ENCODE measurements at places on chromosomes 7 and 10.

- peak; percentile 47 for DNase-seq
Measured at GRCh38 chr7:491292-491957, 28.2 kb downstream of the PDGFA start.

DNA sequence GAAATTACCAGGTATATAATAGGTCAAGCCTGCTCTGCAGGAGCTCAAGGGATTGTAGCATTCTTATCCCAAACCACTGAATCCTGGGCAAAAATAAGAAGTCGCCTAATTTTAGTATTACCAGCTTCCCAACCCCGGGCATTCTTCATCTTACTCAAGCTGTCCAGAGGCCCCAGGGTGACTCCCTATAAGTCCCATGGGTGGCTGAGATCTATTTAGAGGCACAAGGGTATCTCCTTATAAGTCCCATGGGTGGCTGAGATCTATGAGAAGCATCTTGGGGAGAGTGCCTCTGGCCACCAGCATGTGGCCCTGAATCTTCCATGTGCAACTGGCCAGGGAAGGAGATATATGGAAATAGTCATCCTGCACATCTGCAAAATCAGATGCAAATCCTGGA, 38.9 kb downstream of the PRSS2 start:
- no peak for DNase-seq

DNA sequence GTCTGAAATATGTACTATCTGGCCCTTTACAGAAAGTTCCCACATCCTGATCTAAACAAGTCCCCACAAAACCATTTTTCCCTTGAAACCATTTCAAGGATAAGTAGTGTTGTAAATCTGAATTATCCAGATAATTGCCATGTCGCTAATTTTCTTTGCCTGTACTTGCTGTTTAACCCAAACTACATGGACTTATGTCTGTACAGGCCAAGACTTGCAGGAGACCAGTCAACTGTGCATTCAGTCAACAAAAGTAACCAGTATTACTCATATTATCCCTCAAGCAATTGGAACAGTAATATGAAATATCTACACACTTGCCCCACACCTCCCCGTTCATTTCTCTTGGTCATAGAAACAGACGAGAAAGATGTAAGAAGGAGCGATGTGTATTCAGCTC, 347.8 kb upstream of the NFE2L3 start:
- no peak for DNase-seq

- DNase-seq = no peak
Measured at GRCh38 chr10:43125274-43125845, 12.9 kb upstream of the CSGALNACT2 start.

DNA sequence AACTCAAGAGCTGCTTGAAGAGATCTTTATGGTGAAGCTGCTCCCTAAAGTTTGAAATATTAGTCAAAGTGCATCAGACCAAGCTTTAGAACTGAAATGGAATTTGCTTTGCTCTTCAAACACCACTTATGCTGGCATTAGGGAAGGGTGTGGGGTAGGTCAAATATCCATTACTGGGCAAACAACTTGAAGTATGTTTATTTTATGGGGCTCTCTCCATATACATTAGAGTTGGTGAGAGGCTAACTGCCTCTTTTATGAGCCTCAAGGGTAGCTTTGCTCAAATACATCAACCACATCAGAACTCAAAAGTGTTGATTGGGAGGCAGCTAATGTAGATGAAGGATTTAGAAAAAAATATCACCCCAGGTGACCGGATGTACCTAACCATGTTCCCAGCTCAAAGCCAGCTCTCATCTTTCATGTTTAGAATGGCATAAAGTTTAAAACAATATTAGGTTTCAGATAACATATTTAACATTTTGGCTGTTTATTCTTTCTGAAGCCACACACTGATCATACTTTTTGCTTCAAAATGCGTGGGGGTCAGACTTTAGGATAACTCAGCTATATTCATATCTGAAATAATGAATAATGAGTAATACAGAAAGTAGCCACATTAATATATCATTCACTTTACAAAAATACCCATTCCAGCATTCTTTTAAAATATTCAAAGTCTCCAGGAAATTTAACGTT, 318.6 kb downstream of the PTEN start:
- no peak for DNase-seq

- peak; percentile 46 for DNase-seq
Measured at GRCh38 chr7:108094933-108095710, 35.0 kb downstream of the LAMB4 start.

DNA sequence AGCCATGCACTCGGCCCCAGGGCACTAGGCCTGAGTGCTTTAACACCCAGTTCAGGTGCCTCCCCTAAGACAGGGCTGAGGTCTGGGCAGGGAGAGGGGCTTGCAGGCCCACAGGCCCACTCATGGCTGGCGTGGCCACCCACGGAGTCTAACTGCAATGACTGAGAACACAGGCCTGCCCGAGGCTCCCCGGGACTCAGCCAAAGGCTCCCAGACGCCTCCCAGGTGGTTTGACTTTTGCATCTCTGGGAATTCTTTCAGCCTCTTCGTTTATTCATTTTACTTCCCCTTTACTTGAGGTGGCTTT, 37.3 kb downstream of the PTPRN2 start:
- no peak for DNase-seq

DNA sequence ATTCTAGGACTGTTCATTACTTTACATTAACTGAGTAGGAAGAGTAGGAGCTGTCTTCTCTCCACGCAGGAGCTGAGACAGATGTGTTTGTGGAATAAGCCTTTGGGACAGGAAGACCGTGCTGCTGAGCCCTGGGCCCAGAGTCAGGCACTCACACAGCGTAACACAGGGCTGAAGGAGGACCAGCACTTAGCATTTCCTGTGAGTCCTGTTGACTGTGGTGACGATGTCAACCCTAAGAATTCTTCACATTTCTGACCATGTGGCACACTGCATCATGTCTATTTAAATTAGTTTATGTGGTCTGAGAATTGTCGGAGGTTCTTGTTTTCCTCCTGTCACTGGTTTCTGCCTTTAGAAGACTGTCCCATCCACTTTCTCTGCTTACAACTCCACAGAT, 117.2 kb downstream of the PIP4K2A start:
- DNase-seq = no peak

- DNase-seq = peak; percentile 80
Measured at GRCh38 chr10:44982114-44982460, 3.5 kb upstream of the DEPP1 start.

GRCh38 chr7:101553771-101554445, 75.2 kb downstream of the MYL10 start:
- no peak for DNase-seq

DNA sequence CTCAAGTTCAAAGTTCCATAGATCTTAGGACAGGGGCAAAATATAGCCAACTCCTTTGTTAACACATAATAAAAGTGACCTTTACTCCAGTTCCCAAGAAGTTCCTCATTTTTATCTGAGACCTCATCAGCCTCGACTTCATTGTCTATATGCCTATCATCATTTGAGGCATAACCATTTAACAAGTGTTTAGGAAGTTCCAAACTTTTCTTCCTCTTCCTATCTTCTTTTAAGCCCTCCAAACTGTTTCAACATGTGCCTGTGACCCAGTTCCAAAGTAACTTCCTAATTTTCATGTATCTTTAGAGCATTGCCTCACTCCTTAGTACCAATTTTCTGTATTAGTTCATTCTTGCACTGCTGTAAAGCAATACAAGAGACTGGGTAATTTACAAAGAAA, 569.1 kb downstream of the ANKRD7 start:
- DNase-seq = no peak

GRCh38 chr7:34835901-34836600, 178.0 kb downstream of the NPSR1 start:
- no peak for DNase-seq

- no peak for DNase-seq
Measured at GRCh38 chr7:8285155-8285554, 23.2 kb upstream of the ICA1 start.

DNA sequence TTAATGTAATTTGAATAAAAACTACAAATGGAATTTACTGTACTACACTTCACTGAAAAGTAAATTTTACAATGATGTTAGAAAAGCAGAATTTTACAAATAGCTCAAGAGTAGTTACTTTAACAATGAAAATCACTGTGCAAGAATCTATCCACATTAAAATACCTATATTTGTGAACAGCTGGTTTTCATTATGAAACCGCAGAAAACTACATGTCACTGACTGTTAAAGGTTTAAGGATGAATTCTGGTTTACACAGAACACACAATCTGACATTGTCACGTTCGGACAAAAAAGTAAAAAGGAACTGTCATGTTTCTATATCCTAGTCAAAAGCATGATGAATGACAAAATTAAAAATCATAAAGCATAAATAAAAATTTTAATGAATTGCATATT, 415.3 kb upstream of the PRKCQ start:
- no peak for DNase-seq

DNA sequence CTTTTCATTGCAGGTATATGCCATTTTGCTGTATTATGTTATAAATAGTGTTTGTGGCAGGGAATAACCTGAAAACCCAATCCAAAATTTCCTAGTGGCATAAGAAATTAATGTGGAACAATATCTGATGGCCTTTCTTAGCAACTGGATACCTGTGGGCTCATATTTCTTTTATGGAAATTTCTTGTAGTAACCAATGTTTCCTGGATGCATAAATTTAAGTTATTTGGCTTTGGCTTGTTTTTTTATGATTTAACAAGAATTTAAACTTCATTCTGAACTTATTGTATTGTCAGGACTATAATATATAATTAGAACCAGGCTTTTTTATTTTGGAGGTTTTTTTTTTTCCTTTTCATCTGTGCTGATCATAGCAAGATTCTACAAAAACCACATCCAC, 30.1 kb downstream of the TBC1D12 start:
- no peak for DNase-seq

All from right cardiac atrium (tissue), 5 donors.